ENCODE measurements at places on chromosomes 2 and 18. TPM values are rescaled to one million over a fixed set of nuclear protein-coding genes. Genes with fewer than 3 reads are reported as not detected.

NT5DC4 gene
- total RNA-seq = not detected

TFPI gene
- 33.6 TPM for total RNA-seq

FAM237A gene
- 1.2 TPM for total RNA-seq

RFTN2 gene
- total RNA-seq = 7.5 TPM

TPO gene
- total RNA-seq = 5.2 TPM

NR4A2 gene
- total RNA-seq = 1.6 TPM

ZNF516 gene
- total RNA-seq = 12.3 TPM

LYPD1 gene
- not detected for total RNA-seq

CMPK2 gene
- 3.4 TPM for total RNA-seq

OSBPL1A gene
- total RNA-seq = 78.9 TPM

DDX18 gene
- 27.3 TPM for total RNA-seq

- DNase-seq = no peak
These were observed 531.1 kb downstream of the PARD3B start for GRCh38 chr2:205076405-205076804.

- DNase-seq = no peak
These were observed 274.1 kb upstream of the SLC8A1 start for GRCh38 chr2:40725950-40726349.

DNA sequence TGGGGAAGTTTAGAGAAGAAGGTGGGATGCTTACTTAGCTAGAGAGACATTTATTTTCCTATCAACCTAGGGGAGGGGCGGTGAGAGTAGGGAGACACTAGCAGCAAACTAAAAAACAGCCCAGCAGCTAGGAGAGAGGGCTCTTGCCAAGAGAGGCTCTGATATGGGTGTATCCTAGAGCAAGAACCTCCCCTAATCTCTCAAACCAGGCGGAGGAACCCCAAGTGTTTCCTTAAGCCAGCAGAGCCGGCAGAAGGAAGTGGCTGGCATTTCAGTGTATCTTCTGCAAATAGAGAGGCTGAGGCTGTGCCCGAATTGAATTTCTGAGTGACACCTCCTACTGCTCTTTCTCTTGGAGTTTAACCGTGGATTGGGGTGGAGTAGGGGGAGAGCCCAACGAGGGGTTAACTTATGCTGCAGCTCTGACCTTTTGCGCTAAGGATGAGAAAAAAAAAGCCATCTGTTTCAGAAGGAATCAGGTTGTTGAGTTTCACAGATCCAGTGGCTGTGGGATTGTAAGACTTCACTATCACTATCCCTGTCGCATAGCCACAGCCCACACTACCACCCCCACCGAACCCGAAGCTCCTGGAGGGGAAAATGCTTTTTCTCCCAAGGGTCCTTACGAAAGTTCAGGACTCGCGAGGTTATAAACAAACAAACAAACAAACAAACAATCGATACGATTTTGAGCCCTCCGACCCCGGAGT lies 1.4 kb downstream of the ST8SIA5 start:
- DNase-seq = no peak

DNA sequence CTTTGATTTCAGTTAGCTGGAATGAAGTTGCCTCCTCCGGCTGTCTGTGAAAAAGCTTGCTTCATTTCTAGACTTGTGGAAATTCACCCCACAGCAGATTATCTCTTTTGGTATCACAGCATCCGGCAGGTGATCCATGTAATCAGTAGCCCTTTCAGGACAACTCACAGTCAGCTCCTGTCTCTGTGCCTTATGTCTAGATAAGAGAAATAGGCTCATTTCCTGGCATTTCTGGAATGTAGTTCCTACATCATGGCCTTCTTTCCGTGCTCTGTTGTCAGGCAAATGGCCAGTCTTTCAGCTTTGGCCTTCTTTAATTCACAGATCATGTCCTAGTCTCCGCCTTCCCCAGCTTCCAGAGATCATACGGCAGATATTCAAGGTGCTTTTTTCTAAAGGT lies 455.4 kb downstream of the NUP35 start:
- DNase-seq = no peak

- no peak for DNase-seq
These were observed 169.6 kb upstream of the SIX2 start for GRCh38 chr2:45178854-45179253.

DNA sequence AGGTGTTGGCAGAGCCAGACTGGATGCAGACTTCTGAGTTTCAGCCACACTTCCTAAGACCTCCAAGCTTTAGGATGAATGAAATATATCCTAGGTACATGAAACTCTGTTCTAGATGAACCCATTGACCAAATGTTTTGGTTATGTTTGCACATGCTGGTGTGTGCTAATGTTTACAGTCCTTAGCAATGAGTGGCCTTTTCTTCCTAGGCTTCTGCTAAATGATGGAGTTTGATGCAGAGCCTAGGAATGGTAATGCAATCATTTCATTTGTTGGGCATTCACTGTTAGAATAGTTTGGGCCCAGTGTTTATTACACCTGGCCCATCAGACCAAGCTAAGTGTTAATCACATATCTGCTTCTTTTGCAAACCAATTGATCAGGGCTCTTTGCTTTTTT lies 464.7 kb downstream of the MEIS1 start:
- DNase-seq = no peak

- DNase-seq = no peak
These were observed 79.3 kb downstream of the NRXN1 start for GRCh38 chr2:50952596-50952995.

- DNase-seq = no peak
These were observed 209.3 kb downstream of the EIPR1 start for GRCh38 chr2:3168230-3168891.

DNA sequence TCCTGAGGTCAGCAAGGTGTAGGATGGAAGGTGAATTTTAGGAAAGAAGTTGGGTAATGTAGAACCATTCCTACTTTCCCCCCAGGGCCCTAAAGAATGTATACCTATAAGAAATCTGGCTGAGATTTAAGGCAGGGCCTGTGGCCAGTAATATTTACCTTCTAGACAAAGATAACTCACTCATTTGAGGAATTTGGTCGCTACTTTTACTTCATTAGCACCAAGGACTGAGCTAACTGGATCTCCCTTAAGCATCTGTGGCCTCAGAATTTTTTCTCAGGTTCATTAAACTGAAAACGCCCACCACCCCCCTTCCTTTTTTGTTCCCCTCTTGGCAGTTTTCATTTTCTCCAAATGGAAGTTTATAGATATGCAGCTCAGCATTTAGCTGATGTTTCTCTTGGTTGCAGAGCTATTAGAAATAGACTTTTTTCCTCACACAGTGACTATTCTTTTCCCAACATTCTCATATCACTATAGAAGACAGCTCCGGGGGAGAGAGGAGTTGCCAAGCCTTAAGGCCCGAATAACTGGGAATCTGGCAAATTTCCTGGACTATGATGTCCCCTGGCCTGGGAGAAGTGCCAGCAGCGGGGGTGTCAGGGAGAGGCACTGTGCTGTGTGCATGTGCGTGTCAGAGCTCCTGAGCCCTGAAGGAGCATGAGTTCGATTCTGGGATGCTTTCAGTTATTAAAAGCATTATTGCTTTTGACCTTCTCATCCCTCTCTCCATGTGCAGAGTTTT lies 310.9 kb downstream of the PRKCE start:
- DNase-seq = no peak

DNA sequence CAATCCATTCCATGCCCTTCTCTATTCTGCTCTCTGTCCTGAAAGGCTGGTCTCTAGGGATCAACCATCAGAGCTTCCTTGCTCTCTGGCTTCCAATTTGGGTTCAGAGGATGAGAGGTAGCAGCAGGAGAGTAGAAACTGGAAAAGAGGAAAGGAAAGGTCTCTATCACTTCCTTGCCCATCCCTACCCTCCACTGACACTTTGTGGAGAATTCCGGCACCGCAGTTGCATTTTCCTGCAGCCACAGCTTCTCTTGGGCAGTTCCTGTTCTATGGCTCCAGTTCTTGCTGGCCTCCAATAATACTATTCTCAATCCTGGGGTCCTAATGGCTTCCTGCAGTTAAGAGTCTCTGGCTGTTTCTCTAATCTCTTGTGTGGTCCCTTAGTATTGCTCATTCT lies 13.3 kb upstream of the IMPACT start:
- DNase-seq = no peak

DNA sequence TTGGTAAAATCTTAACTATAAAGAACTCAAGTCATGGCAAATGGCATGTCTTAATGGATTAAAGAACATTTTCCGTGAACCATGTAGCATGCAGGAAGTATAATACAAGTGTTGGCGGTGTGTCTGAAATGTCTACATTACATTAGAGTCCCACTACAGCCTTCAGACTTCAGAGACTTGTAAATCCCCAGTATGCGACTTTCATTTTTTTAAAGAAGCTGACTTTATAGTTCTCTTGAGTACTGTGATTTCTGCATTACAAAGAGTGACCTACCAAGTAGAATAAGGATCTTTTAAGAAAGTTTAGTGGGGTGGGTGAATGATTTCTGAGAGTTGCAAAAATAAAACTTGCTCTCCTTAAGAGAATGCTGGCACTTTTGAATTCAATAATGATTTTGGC lies 140.7 kb upstream of the FN1 start:
- DNase-seq = no peak

GRCh38 chr2:152097801-152098495 lies 896 bp downstream of the CACNB4 start:
- peak; percentile 79 for DNase-seq

DNA sequence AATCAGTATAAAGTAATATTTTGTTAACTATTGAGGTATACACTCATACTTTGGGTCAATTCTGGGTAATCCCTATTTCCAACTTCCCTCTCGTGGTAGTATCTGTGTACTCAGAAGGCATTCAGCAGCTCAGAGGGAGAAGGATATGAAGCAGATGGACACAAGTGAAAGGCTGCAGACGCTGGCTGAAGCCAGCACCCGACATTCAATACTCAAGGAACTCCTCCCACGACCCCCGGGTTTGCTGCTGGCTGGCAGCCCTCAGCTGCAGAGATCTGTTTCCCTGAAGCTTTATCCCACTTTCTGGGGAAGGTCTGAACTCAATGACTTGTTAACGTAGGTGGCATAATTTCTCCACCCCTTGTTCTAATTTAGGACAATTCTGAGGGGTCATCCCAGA lies 847.3 kb upstream of the SOX11 start:
- no peak for DNase-seq

DNA sequence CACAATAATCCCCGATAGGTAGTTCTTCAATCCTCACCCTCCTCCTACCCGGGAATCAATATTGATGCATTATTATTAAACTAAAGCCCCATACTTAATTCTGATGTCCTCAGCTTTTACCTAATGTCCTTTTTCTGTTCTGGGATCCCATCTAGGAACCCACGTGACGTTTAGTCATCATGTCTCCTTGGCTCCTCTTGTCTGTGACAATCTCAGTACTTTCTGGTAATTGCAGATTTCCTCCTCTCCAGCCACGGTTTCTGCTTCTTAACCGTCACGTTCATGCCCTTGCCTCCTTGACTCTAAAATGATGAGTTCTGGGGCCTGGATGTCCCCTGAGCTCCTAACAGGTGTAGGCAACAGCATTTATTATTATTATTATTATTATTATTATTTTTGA lies 2.9 kb upstream of the DGKD start:
- DNase-seq = no peak

- no peak for DNase-seq
These were observed 312.4 kb upstream of the MEIS1 start for GRCh38 chr2:66122516-66122915.

- no peak for DNase-seq
These were observed 82.0 kb downstream of the STK39 start for GRCh38 chr2:168165397-168165796.

DNA sequence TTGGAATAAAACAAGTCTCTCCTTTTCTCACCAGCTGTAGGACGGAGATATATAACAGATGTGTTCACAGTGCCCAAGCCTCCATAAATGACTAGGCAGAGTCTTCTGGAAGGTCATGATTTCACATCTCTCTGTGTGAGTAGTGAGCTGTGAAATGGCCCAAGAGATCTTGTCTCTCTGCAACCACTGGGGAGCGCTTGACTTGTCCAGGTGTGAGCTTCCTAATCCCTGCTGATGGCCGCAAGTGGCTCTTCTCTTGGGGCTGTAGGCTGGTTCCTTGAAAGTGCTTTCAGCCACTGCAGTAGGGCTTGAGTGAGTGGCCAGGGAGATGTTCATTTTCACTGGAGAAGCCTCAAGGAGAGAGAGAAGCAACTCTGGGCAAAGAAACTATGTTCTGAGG lies 38.1 kb upstream of the OTOS start:
- no peak for DNase-seq

GRCh38 chr18:79315596-79315995 lies 80.1 kb upstream of the NFATC1 start:
- no peak for DNase-seq

- DNase-seq = no peak
These were observed 16.3 kb downstream of the SULT1C2 start for GRCh38 chr2:108304975-108305374.

GRCh38 chr2:71776227-71776626 lies 322.9 kb downstream of the DYSF start:
- DNase-seq = no peak

GRCh38 chr2:37870829-37871228 lies 54.3 kb upstream of the RMDN2 start:
- no peak for DNase-seq

- DNase-seq = no peak
These were observed 117.4 kb upstream of the NABP1 start for GRCh38 chr2:191560411-191560980.

- DNase-seq = no peak
These were observed 2.4 kb downstream of the RBKS start for GRCh38 chr2:27887830-27888229.

DNA sequence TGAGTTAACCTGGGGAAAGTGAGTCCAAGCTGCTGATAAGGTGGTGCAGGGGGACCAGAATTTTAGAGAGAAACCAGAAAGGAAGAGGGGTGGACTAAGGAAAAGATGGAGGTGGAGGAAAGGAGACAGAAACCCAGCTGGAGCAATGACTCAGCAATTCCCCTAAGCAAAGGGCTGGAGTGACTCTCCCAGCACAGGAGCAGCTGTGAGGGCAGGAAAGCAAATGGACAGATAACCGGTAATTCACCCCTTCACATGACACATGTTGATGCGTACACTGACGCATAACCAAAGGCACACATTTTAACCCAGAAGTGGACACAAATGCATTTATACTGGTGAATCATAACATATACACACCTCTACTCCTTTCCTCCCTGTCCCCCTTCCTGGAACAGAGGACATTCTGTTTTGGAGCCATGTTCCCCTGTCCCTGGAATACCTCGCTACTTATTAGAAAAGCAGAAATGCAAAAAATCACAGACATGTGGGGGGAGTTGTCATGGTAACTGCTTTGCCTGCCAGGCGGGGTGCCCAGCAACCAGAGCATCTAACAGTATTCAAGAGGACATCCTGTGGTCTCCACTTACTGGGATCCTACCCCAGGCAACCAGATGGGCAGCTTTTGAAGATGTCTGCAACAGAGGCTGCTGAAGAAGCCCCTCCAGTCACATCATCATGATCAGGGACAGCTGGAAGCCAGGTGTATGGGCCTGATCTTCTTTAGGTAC lies 4.7 kb downstream of the CDK5R2 start:
- DNase-seq = no peak

GRCh38 chr2:196176142-196176738 lies 4.9 kb upstream of the STK17B start:
- DNase-seq = no peak

- DNase-seq = no peak
These were observed 165.1 kb downstream of the FMNL2 start for GRCh38 chr2:152499896-152500735.

DNA sequence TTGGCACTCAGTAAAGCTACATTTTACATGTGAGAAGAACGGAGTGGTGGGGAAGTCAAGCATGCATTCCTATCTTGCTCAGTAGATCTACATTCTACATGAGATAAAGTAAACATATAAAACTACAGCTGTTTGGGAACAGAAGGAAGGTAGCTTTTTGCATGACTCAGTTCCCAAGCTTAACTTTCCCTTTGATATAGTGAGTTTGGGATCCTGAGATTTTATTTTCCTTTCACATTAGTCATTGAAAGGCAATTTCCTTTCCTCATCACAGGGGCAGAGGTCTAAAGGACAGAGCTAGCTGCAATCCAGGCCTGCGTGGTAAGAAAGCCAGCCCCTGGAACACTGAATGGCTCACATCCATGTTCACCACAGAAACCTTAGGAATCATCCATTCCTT lies 257.2 kb downstream of the SRBD1 start:
- DNase-seq = no peak
